NCI-H345 (cell line): ENCODE measurements at places on chromosomes 12 and 14.
A peak's percentile ranks its signal among the peaks of the same experiment; 100 is the strongest.

GRCh38 chr14:94328196-94328595 lies 5.1 kb upstream of the SERPINA6 start:
- DNase-seq = no peak

DNA sequence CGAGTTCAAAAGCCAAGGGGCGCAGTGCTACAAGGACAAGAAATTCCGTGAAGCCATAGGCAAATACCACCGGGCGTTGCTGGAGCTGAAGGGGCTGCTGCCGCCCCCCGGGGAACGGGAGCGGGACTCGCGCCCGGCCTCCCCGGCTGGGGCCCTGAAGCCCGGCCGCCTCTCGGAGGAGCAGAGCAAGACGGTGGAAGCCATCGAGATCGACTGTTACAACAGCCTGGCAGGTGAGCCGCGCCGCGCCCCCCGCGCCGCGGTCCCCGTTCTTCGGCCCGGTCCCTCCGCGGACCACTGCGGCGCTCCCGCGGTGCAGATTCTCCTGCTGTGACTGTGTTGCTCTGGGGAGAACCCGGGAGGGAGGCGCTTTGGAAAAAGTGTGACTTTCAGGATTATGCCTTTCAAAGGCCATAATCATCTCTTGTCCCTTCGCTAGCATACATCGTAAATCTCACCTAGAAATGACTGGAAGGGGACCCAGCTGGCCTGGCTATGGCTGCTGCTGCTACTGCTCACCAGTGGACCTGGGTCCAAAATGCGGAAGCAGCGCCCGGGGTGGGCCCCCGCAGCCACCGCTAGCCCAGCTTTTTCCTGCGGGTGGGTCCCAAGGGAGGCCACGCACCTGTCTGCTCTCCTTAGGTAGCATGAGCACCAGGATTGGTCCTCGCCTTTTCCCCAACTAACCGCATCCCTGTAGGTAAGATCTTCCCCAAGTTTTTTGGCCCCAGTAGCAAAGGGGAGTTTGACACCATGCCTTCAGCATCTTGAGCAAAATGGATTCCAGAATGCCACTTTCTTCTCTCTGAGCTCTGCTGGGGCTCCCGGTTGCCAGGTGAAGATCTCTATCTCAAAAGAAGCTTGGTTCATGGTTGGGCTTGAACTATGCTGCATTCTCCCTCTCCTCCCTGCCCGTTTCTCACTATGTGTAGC lies 853 bp downstream of the TTC9 start:
- peak; percentile 46 for DNase-seq

- no peak for DNase-seq
Observed at GRCh38 chr14:33933386-33933933, 17.4 kb downstream of the EGLN3 start.

- DNase-seq = no peak
Observed at GRCh38 chr12:59484575-59484974, 111.3 kb upstream of the SLC16A7 start.

DNA sequence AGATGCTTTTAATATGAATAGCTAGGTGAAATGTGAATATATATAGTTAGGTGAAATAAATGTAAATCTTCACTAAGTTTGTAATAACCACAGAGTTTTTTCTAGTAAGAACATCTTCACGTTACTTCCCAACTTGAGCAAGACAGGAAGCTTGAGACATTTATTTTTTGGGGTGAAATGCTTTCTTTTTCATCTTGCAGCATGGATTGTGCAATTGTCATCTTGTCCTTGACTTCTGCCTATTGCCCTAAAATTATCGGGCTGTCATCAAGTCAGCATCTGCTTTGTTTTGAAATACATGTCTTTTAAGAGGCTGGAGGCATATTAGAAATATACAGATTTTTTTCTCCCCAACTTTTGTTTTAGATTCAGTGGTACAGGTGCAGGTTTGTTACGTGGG lies 433.9 kb downstream of the PCNX1 start:
- DNase-seq = no peak

GRCh38 chr12:57149245-57149900 lies 2.0 kb upstream of the LRP1-AS start:
- no peak for DNase-seq

DNA sequence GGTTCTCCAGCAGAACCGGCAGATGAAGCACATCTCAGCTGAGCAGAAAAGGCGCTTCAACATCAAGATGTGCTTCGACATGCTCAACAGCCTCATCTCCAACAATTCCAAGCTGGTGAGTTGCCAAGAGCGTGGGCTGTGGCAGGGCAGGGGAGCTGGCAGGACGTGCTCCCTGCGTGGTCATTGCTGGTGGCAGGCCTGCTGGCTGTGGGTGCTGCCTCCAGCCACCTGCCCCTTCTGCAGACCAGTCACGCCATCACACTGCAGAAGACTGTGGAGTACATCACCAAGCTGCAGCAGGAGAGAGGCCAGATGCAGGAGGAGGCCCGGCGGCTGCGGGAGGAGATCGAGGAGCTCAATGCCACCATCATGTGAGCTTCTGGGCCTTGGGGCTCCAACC lies 35.8 kb downstream of the IL31 start:
- no peak for DNase-seq

DNA sequence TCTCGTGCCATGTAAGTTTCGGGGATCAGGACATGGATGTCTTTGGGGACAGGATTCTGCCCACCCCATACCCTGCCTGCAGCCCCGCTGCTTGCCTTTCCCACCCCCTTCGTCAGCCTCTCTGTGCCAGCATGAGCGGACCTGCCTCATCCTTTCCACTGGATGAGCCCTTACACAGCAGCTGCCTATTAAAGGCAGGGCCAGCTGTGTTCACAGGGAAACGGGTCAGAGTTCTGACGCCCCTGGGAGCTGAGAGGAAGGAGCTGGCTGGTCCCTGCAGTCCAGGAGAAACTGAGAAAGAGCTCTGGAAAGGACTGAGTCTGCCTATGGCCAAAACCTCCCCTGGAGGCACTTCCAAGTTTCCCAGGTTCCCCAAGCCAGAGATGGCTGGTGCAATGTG lies 83.5 kb upstream of the NCOR2 start:
- no peak for DNase-seq

DNA sequence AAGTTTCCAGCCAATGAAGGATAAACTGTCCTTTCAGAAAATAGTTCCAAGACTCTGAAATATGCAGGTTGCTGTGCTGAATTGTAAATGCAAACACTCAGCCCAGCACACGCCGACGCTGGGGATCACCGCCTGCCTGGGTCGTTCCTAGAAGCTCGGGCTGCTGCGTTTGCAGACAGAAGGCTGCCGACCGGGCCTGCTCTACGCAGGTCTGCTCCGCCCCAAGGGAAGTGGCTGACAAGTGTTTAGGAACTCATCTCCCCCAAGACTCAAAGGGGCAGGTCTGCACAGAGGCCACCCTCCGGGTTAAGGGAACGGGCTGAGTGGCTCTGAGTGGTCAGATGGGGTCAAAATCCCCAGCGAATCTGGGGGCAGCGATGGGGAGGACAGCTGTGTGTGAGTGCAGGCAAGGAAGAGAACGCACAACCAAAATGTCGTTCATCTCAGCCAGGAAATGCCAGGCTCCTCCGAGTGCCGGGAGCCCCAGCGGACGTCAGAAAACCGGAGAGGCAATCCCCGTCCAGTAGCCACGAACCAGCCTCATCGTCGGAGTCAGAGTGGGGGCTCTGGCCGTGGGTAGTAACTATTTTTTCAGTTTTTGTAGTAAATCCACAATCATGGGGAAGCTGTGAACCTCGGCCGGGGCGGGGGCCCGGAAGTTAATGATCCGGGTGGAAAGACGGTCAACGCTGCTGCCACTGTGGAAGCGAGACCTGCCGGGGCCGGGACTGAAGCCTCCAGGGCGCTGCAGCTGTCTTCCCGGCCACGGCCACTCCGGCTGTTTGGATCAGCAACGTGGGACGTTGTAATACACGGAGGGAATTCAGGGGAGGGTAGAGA lies 6.0 kb downstream of the GALNT9 start:
- no peak for DNase-seq

GRCh38 chr12:88339966-88340365 lies 197.9 kb downstream of the TMTC3 start:
- no peak for DNase-seq

DNA sequence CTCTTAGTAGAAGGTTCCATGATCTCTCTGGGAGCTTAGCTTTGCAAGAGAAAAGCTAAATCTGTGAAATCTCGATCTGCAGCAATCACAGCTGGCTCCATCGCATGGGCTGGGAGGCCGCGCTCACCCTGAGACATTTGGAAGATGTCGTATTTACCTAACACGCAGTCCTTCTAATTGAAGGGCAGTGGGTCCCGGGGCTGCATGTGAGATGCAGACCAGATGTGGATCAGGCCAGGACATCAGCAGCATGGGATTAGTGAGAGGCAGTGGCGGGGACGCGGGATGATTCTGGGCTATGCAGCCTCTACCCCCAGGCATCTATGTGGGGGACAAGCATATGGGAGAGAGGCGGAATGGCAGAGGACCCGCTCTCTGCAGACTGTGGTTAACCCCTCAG lies 312.4 kb upstream of the RTL1 start:
- DNase-seq = no peak
